ENCODE measurements at places on chromosomes 3 and 15.

DNA sequence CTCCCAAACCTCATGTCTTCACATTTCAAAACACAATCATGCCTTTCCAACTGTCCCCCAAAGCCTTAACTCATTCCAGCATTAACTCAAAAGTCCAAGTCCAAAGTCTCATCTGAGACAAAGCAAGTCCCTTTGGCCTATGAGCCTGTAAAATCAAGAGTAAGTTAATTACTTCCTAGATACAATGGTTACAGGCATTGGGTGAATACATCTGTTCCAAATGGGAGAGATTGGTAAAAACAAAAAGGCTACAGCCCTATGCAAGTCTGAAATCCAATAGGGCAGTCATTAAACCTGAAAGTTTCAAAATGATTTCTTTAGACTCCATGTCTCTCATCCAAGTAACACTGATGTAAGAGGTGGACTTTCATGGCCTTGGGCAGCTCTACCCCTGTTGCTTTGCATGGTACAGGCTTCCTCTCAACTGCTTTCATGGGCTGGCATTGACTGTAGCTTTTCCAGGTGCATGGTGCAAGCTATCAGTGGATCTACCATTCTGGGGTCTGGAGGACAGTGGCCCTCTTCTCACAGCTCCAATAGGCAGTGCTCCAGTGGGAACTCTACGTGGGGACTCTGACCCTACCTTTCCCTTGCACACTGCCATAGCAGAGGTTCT, 55.0 kb upstream of the PLSCR4 start:
- DNase-seq: no peak

DNA sequence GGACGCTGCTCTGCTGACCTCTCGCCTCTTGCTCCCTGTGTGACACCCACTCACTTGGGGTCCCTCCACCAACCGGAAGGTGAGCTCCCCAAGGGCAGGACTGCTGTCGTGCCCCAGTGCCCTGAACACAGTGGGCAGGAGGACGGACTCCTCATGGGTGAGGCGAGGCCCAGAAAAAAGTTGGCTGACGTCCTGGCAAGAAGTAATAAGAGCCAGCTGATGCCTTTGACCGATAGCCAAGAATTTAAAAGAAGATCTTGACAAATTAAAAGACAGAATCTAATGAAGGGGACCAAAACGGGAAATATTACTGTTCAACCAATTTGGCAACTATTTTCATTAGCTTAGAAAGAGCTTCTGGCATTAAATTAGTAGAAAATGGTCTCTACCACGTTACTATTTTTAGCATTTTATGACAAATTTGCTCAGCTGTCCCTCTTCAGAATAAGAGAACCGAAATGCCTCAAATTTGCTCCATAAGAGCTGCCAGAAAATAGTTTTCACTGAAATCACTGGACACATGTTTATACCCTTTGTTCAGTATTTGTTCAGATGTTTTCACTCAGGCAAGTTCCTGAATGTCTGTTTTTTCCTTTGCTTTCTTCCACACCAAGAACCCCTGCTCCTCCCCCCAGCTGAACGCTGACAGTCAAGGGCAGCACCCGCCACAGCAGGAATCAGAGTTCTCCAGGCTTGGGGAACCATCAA, 60.5 kb downstream of the XXYLT1 start:
- no peak for DNase-seq

- DNase-seq: no peak
These were observed 26.9 kb upstream of the SEC13 start for GRCh38 chr3:10347648-10348403.

- no peak for DNase-seq
These were observed 16.6 kb downstream of the GUCA1C start for GRCh38 chr3:108936924-108937689.

DNA sequence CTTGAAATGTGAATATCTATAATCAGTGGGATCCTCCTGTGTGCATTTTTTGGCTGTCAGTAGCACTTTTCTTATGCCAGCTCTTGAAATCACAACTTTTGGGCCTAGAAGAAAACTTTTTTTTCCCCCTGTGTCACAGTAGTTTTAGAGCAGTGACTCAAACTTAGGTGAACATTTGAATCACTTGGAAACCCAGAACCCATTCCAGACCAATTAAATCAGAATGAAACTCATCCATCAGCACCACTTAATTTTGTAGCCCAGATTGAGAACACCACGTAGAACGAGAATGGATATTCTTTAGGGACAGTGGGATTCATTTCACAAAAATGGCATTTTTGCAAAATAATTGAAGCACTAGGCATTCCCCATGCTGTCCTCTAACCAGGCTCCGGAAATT, 224.8 kb upstream of the NANOGP8 start:
- DNase-seq: no peak

- no peak for DNase-seq
These were observed 94.6 kb downstream of the FOXP1 start for GRCh38 chr3:71488882-71489281.

DNA sequence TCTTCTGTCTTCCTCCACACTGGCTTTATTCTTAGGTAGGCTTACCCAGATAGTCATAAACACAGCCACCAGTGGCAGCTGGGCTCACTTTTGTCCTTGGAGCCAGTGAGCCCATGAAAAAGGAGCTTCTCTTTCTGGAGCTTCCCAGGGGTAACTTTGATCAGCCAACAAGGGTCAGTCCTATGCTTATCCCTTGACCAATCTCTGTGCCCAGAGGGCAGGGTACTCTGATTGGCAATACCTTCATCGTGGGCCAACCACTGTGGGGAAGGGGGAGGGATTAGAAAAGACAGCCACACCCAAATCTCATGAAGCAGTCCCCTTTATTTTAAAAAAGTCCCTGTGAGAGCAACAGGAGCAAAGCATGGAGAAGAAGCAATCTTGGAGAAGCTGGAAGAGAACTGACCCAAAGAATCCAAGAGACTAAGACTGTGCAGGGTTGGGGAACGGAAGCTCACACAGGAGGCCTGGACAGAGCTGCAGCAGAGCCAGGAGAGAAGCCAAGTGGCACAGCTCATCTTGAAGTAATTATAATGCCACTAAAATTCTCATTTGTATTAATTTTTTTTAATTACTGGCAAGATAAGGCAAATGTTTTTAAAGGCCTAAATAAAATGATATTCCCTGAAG, 70.4 kb downstream of the SSUH2 start:
- no peak for DNase-seq

GRCh38 chr3:128076483-128077201, 24.4 kb downstream of the SEC61A1 start:
- peak; percentile 47 for DNase-seq

DNA sequence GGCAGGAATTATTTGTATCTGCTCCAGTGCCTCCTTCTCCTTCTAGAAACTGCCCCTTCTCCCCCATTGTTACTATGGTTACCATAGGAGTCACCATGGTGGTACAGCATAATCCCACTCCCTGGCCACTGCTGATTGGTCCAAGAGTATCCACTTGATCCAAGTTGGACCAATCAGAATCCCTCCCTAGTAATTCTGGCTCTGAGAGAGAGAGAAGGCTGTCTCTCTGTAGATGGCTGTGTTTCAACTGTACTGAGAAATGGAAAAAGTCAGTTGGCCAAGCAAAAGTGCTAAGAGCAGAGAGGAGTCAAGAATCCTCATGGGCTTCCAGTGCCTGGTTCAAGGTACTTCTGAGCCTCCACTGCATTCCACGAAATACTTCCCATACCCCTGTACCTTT, 120.6 kb upstream of the SPATA12 start:
- no peak for DNase-seq

GRCh38 chr3:186976837-186977750, 46.8 kb downstream of the ST6GAL1 start:
- no peak for DNase-seq

- peak; percentile 14 for DNase-seq
These were observed 16.6 kb upstream of the EHHADH start for GRCh38 chr3:185270262-185270955.

DNA sequence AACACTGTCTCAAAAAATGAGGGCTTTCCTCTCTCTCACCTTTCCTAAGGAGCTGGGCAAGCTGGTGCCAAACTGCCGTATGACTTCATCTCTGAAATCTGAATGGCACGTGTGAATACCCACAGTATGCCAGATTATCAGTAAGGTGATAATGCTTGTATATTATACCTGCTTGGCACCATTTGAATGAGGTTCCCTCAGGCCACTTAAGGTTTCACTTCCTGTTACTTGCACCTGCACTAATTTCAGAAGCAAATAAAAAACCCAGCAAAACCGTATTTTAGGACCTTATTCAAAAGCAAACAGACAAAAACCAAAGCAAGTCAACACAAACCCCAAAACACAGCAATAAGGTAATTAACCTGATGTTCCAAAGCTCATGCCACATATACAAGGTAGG, 19.7 kb downstream of the FOXP1 start:
- DNase-seq: no peak

GRCh38 chr15:90957031-90957790, 2.5 kb downstream of the RCCD1 start:
- DNase-seq: no peak

DNA sequence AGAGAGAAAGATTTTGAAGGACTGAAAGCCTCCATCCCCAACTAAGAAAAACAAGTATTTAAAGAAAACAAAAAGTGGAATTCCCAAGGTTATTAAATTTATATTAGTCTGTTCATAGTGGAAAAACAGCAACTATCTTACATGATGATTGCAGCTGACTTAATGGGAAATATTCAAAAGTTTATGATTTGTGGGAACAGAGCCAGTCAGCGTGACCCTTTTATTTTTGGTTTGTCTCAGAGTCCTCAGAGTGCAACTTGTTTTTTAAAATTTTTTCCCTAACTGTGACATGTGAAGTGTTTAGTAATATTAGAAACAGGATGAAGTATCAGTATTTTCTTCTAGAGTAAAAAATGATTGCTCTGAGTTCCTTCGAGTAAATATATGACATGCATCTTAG, 441.9 kb upstream of the MCTP2 start:
- no peak for DNase-seq

GRCh38 chr3:42855547-42856380, 19.9 kb downstream of the CYP8B1 start:
- no peak for DNase-seq

GRCh38 chr15:66831801-66832390, 129.9 kb downstream of the SMAD6 start:
- DNase-seq: no peak

DNA sequence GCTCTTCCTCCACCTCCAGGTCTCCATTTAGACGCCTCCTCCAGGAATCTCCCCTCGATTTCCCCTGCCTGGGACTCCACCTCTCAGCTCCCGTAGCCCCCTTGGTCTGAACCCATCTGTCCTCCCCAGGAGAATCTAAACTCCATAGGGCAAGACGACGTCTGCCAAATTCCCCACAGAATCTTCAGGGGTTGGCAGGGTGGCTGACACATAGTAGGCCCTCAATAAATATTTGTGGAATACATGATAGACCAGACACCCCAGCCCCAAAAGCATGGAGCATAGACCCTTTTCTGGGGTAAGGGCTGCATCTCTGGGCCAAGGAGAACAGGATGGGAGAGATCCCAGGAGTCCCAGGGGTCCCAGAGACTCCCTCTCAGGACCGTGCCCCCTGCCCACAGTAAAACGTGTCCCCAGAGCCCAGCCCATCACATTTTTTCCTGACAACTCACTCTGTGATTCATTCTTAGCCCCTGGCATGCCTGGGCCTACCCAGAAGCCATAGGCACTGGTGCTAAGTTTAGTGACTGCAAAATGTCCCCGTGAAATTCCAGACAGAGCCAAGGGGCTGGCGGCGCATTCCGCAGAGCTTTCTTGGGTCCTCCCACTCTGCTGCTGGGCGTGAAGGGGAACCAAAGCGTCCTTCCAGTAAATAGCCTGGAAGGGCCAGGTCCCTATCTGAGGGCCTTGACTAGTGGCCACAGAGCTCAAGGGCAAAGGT, 78.0 kb upstream of the SLC6A6 start:
- no peak for DNase-seq

DNA sequence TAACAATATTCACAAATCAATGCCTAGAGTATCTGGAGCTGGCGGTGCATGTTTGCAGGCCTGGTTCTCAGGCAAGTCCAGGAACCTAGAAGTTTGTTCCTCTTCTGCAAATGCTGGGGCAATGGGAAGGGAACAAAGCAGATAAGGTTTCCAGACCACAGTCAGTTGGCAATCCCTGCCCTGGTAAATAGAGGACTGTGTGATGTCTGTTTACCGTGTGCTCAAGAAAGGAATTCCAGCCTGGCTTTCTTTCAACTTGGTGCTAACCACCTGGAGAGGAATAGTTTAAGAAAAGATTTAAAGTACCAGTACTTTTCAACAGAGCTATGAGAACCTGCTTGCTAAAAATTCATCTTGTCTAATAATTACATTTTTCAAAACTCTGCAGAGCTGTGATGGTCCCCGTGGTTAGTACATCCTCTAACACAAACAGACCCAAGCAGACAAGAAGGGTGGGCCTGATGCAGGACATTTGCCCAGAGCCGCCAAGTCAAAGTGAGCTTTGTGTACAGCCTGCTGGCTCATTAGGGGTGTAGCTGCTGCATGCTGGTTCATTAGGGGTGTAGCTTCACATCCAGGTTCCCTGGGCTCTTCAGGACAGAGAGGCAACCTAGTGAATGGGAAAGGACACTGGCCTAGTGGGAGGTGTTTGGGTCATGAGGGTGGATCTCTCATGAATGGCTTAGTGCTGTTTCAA, 220.5 kb downstream of the SQOR start:
- DNase-seq: no peak

DNA sequence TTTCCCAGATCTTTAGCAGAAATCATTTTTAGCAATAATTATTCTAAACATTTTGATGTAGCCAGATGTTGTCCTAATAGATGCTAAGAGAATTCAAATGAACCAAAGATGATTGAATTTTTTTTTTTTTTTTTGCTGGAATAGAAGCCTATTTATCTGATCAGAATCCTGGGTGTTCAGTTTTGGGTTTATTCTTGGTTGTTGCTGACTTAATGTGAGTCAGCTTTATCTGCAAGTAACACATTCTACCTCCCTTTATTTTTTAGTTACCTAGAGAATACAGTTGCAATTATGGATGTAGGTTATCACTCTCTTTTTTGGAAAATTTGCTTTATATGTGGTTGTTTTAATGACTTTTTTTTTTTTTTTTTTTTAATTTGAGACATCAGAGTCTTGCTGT, 6.4 kb downstream of the CEP97 start:
- no peak for DNase-seq

- no peak for DNase-seq
These were observed 207.5 kb upstream of the LINGO1 start for GRCh38 chr15:77839970-77840905.

GRCh38 chr3:128337305-128337704, 129.4 kb downstream of the DNAJB8 start:
- no peak for DNase-seq

DNA sequence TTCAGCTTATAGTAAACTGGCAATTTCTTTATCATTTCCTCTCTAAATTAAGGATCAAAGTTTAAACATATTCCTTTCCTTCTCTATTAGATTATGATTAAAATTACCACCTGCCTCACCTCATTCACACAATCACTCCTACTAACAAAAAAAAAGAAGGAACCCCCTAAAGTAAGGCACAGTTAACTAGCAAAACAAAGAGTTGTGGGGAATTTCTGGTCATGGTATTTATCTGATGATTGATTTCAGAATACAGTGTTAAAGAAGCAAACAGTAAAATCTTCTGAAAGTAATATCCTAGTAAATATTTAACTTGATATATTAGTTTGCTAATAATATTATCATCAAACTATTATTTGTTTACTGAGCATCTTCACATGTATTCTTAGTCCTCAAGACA, 8.8 kb downstream of the GBE1 start:
- DNase-seq: no peak

- DNase-seq: peak; percentile 62
These were observed 64.6 kb downstream of the CRTC3 start for GRCh38 chr15:90594301-90594738.

GRCh38 chr3:101284757-101285156, 35.6 kb downstream of the IMPG2 start:
- DNase-seq: no peak

All from natural killer cell (primary cell).